CD14-positive monocyte (primary cell): ENCODE measurements at places on chromosomes 4 and X. TPM values are rescaled to one million over a fixed set of nuclear protein-coding genes. Genes with fewer than 3 reads are reported as not detected.

- no peak overlapping the region for H3K27ac ChIP-seq
- no peaks in the 10 kb centered on the region for H3K27me3 ChIP-seq
- no peaks in the 10 kb centered on the region for H3K36me3 ChIP-seq
- no peak overlapping the region for H3K4me3 ChIP-seq
- H3K4me1 ChIP-seq, result no peaks in the 10 kb centered on the region
- no peak for DNase-seq
These were observed 51.5 kb upstream of the MXD4 start for GRCh38 chr4:2313366-2313765.

- H3K36me3 ChIP-seq, result no peaks in the 10 kb centered on the region
- H3K27me3 ChIP-seq, result no peaks in the 10 kb centered on the region
- H3K4me1 ChIP-seq, result no peaks in the 10 kb centered on the region
- no peak for DNase-seq
These were observed 55.6 kb upstream of the FRAS1 start for GRCh38 chr4:78001531-78001930.

DNA sequence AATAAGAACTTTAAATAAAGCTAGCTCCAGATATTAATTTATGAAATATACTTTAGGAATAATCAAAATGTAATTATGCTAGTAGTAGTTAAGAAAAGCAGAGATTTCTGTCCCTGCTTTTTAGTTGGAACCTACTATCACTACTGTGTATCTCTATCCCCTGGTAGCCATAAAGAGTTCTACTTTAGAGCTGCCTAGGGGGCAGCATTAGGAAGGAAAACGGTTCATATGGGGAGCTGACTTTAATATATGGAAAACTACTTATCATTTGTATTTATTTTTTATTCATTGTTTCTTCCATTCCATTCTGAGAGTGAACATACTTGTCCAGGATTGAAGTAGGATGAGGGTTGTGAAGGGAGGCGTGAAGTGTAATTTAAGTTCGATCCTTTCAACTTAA is 40.9 kb downstream of the CPEB2 start:
- no peak overlapping the region for H3K27ac ChIP-seq
- DNase-seq, result no peak
- H3K36me3 ChIP-seq, result peaks cover 57% of the 10 kb centered on the region
- no peak overlapping the region for H3K4me3 ChIP-seq
- no peaks in the 10 kb centered on the region for H3K4me1 ChIP-seq

DNA sequence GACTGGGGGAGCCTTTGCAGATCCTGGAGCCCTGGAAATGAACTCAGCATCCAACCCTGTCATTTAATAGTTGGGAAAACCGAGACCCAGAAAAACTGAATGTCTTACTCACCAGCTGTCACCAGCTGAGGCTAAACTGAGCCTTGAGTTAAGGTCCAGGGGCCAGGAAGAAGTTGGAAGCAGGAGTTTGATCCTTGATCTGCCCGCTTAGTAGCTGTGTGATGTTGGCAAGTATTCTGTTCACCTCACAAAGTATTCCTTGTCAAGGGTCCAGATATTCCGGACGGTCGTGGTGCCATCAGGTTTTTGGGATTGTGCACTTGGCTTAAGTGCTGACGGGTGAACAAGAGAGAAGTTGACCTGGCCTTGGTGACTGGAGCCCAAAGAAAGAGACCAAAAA is 30.7 kb upstream of the PROM1 start:
- DNase-seq, result no peak
- no peak overlapping the region for H3K4me3 ChIP-seq
- no peaks in the 10 kb centered on the region for H3K27me3 ChIP-seq
- no peaks in the 10 kb centered on the region for H3K4me1 ChIP-seq
- no peaks in the 10 kb centered on the region for H3K36me3 ChIP-seq
- no peak overlapping the region for H3K27ac ChIP-seq

- H3K36me3 ChIP-seq, result no peaks in the 10 kb centered on the region
- no peaks in the 10 kb centered on the region for H3K27me3 ChIP-seq
- no peak for DNase-seq
- no peaks in the 10 kb centered on the region for H3K4me1 ChIP-seq
- H3K4me3 ChIP-seq, result no peak overlapping the region
- no peak overlapping the region for H3K27ac ChIP-seq
These were observed 312.8 kb upstream of the SMIM31 start for GRCh38 chr4:164441109-164441508.

GRCh38 chr4:74570095-74570494 is 125.2 kb downstream of the AREG start:
- H3K4me3 ChIP-seq, result no peak overlapping the region
- no peak overlapping the region for H3K27ac ChIP-seq

DNA sequence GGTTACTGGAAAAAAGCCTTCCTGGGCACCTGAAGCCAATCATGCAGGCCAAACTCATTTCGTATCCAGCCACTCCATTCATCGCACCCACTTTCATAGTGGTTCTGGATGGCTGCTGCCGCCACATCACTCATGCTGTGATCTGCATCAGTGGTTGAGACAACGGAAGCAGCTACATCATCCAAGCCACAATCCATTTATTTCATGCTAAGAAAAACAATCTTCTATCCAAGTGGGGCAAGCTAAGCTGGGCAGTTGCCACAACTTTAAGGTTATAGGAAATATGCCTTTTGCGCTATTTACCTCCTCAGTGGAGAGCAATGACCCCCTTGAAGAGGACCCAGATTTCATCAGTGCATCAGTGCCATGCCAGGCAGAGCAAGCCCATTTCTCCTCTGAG is 124.6 kb downstream of the GRIA3 start:
- H3K27ac ChIP-seq, result no peak overlapping the region
- H3K27me3 ChIP-seq, result no peaks in the 10 kb centered on the region
- no peaks in the 10 kb centered on the region for H3K36me3 ChIP-seq

- peaks cover 5% of the 10 kb centered on the region for H3K4me1 ChIP-seq
- no peak for DNase-seq
- peak overlapping the region; percentile 60 for H3K27ac ChIP-seq
- H3K4me3 ChIP-seq, result no peak overlapping the region
- H3K27me3 ChIP-seq, result no peaks in the 10 kb centered on the region
These were observed 62.4 kb downstream of the JADE1 start for GRCh38 chr4:128871948-128872347.

DNA sequence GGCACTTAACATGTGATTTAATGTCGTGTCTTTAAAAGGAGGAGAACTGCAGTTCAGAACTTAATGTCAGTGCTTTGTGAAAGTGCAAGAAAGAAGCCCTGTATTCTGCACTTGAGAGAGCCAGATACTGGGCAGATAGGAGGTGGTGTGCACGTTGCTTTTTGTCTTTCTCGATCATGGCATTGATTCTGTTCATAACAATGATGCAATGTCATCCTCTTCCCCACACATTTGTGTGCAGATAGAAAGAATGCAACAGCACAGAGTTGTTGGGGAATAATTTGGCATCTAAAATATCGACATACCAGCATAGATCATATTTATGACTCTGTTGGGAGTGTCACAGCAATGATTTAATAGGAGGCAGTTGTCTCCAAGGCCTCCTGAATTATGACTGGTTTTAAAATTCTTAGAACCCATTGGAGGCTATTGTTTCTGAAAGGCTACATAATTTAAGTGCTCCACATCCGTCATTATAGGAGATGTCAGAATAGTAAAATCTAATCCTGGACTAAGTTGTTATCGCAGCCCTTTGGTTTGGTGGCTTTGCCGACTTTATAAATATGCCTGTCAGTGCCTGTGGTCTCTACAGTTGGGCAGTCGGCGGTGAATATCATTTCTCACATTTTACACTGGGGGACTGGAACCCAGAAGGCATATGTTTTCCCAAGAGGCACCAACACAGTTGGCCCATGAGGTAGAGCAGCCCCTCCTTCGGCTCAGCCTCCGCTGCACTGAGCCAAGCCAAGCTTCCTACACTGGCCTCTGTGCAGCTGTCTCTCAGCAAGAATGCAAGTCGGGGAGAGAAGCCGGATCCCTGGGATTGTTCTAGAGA is 124.9 kb downstream of the PTTG2 start:
- H3K4me1 ChIP-seq, result peaks cover 36% of the 10 kb centered on the region
- DNase-seq, result no peak
- no peaks in the 10 kb centered on the region for H3K27me3 ChIP-seq
- peaks cover 21% of the 10 kb centered on the region for H3K36me3 ChIP-seq
- no peak overlapping the region for H3K4me3 ChIP-seq

- DNase-seq, result no peak
- no peak within 1 kb of the TSS for H3K4me3 ChIP-seq
- no peak within 1 kb of the TSS for H3K27ac ChIP-seq
- H3K36me3 ChIP-seq, result no peaks in the 10 kb centered on the region
These were observed at the start of gene PRSS48 for GRCh38 chr4:151276787-151277562. PRSS48 (plus strand) TSS chr4:151277161; CDS start chr4:151277173, 12 bp downstream.

GRCh38 chrX:135923353-135923752 is 29.8 kb downstream of the SAGE1 start:
- H3K4me3 ChIP-seq, result no peak overlapping the region
- no peaks in the 10 kb centered on the region for H3K4me1 ChIP-seq
- no peak for DNase-seq
- no peaks in the 10 kb centered on the region for H3K27me3 ChIP-seq
- H3K27ac ChIP-seq, result no peak overlapping the region

- H3K36me3 ChIP-seq, result no peaks in the 10 kb centered on the region
- H3K4me1 ChIP-seq, result no peaks in the 10 kb centered on the region
- H3K27ac ChIP-seq, result no peak overlapping the region
- DNase-seq, result no peak
These were observed 375.7 kb downstream of the ADGRL3 start for GRCh38 chr4:61575796-61576195.

DNA sequence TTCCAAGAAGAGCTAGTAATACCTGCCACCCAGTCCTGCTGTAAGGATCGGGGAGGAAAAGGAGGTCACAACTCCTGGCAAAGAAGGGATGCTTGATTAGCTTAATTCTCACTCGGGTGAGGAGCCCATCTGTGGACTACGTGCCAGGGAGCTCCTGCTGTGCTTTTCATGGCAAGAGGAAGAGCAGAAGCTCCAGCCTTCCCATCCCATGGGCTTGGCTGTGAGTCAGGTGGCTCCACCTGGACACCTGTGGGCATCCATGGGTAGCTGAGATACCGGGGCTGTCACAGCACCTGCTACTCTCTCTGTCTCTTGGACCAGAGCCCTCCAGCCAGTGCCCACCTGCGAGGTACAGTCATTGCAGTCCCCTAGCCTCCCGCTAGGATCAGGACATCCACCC is 18.0 kb downstream of the CLNK start:
- DNase-seq, result no peak
- H3K36me3 ChIP-seq, result no peaks in the 10 kb centered on the region
- no peak overlapping the region for H3K27ac ChIP-seq
- H3K4me3 ChIP-seq, result no peak overlapping the region
- H3K4me1 ChIP-seq, result no peaks in the 10 kb centered on the region

GRCh38 chr4:181105487-181105886 is 1137.7 kb upstream of the TENM3 start:
- no peak for DNase-seq
- no peaks in the 10 kb centered on the region for H3K4me1 ChIP-seq

DNA sequence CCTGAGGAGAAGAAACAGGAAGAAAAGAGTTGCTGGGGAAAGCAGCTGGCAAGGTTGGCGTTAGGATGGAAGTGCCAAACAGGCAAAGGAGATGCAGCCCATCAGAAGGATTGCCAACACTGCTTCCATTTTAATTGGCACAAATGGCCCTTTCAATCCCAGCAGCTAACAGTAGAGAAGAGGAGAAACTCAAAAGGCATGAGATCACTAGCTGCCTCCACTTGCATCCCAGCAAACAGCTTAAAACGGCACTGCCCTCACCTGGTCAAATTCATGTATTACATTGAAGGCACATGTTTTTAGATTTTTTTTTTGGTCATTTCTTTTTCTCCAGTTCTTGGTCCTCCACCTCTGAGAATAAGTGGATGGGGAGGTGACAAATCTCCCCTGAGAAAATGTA is 14.9 kb upstream of the LOC101059915 start:
- no peak overlapping the region for H3K27ac ChIP-seq
- H3K4me3 ChIP-seq, result no peak overlapping the region
- no peaks in the 10 kb centered on the region for H3K4me1 ChIP-seq
- H3K27me3 ChIP-seq, result no peaks in the 10 kb centered on the region
- DNase-seq, result peak; percentile 11

PCDH7 gene
- not detected for polyA plus RNA-seq

SERPINA7 gene
- polyA plus RNA-seq, result not detected

PALLD gene
- polyA plus RNA-seq, result 9.9 TPM

ERCC6L gene
- polyA plus RNA-seq, result 0.05 TPM

TMSB15C gene
- 0.21 TPM in 1 of 2 replicates, not detected in the other for polyA plus RNA-seq

JCHAIN gene
- polyA plus RNA-seq, result 0.41 TPM in 1 of 2 replicates, not detected in the other
